SW 1271 (cell line): ENCODE measurements at places on chromosomes 4 and X.
A peak's percentile ranks its signal among the peaks of the same experiment; 100 is the strongest.

DNA sequence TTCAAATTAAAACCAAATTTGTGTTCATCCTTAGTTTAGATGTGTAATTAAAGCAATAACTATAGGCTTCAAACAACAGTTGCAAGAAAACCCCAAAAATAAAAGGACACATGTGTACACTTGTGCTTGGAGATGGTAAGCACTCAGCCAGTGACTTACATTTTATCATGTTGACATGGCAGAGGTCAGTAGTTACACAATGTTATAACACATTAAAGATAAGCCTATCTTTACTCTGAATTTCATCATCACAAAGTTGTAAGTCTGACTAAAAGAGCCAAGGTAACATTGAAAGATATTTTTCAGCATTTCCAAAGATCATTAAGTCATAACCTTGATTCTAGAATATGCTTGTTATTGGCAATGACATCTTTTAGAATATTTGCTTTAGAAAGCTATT lies 98.5 kb upstream of the PNPLA4 start:
- no peak for DNase-seq

DNA sequence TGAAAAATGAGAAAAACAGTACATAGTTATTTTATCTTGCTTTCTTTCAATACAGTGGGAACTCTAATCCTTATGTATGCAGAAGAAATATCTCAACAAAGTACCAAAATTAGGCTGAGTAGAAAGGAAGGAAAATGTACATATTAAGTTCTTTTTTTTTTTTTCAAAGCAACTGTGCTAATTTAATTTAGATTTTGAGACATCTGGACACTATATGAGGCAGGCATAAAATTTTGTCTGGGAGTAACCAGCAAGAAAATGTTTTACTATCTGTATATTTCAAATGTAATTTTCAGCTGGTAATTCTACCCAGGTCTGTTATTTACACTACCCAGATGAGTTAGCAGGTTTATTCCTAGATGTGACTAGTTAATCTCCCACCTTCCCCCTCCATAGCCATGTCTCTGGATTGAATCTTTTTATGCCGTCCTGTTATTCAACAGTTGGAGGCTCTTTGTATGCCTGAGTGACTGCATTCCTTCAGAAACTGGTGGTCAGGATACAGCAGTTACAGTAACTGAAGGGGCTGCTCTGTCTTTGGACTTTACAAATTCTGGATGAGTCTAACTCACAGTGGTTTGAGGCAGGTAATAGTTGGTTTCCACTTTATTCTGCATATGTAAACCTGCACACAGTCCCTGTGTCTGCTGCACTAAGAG lies 633.6 kb downstream of the PCDH18 start:
- no peak for DNase-seq

DNA sequence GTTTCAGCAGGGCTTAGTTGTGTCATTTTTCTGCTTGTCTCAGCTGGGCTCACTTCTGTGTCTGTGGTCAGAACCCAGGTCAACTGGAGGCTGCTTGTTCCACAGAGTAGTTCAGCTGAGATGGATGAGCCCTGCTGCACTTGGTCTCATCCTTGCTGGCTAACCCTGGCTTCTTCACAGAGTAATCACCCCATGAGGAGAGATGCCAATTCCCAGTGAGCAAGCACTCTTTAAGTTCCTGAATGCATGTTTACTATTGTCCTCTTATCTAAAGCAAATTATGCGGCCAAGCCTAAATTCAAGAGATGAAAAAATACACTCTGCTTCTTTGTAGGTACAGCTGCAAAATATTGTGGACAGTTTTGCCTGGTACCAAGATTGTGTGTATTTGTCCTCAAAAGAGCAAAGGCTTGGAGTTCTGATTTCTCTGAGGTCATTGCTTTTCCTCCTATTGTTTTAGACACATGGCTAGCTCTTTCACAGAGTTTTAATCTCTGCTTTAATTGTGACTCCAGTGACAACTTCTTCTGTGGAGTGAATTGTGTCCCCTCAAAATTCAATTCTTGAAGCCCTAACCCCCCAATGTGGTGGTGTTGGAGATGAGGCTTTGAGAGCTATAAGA lies 236.6 kb upstream of the ANKRD50 start:
- peak; percentile 8 for DNase-seq

DNA sequence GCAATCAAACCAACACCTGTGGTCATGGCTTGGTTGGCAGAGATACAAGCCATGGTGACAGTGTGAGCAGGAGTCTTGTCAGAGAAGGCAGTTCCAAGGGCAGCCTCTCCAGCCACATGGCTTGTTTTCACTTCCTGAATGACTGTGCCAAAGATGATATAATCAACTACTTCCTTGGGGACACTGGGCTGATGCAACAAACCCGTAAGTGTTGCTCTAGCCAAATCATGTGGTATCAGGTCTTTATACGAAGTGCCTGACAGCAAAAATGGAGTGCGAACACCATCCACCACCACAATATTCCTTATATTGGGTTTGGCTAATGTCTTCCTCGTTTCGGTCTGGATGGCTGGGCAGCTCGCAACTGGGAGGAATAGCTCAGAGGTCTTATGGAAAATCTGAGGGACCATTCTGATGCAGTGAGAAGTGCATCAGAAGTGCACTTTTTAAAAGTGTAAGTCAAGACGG lies 922.0 kb downstream of the NLGN4X start:
- no peak for DNase-seq

DNA sequence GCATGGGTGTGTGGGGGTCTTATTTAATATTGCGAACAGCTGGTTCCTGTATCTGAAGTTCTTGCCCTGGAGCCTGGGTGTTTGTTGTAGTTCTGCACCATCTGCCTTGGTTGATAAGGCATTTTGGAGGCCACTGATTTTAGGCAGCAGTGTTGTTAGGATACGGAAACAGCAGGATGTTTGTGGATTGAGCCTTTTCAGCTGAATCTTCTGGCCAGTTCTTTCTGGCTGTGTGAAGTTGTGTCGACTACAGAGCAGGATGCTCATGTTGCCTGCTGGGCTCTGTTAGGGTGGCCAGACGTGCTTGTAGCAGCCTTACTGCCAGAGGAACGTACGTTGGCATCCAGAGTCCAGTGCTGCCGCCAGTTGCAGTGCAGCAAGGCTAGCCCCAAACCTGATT lies 134.2 kb downstream of the PTTG2 start:
- no peak for DNase-seq

- DNase-seq, result no peak
These were observed 172.8 kb downstream of the ATG4A start for GRCh38 chrX:108264376-108264775.

DNA sequence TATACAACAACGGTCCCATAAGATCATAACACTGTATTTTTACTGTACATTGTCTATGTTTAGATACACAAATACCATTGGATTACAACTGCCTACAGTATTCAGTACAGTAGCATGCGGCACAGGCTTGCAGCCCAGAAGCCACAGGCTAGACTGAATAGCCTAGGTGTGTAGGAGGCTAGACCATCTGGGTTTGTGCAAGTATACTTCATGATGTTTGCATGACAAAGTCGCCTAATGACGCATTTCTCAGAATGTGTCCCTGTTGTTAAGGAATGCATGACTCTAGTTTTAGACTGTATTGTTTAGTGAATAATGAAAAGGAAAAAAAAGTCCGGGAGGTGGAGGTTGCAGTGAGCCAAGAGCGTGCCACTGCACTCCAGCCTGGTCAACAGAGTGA lies 56.5 kb upstream of the C4orf50 start:
- no peak for DNase-seq

GRCh38 chr4:75321484-75321883 lies 192.7 kb downstream of the RCHY1 start:
- DNase-seq, result no peak
